ENCODE measurements at places on chromosomes 7 and 10.

GRCh38 chr7:14351167-14351566, 361.7 kb upstream of the ETV1 start:
- DNase-seq: no peak

GRCh38 chr7:99102361-99102760, 41.5 kb downstream of the SMURF1 start:
- no peak for DNase-seq

- DNase-seq: no peak
These were observed 286.8 kb upstream of the SHH start for GRCh38 chr7:156099085-156099484.

DNA sequence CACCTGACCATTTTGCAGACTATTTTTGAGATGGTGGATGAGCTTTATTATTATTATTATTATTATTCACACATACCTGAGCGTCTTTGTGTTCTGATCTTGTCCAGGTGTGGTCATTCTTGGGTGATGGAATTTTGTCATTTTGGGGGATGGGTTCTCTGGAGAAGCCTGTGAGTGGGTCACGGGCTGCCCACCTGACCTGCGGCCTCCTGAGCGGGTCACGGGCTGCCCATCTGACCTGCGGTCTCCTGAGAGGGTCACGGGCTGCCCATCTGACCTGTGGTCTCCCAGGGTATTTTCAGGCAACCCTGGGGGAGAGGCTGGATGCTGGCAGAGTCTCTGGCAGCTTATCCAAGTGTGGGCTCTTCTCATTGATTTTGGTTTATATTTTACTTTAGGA, 7.3 kb downstream of the SCART1 start:
- no peak for DNase-seq

Data from HFF-Myc (cell line).